GM12891 (cell line): ENCODE measurements at places on chromosomes 16 and 17.

DNA sequence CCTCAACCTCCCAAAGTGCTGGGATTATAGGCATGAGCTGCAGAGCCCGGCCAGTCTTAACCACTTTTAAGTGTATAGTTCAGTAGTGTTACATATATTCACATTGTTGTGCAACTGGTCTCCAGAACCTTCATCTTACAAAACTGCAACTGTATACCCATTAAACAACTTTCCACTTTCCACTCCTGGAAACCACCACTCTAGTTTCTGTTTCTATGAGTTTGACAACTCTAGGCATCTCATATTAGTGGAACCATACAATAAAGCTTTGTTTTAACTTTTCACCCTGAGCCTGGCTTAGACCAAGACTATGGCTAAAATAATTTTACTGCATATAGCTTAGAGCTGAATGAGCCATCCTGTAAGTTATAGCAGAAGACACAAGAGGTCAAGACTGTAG is 108.0 kb upstream of the GOT2 start:
- no peak for DNase-seq

GRCh38 chr16:48123104-48123788 is 32.5 kb downstream of the ABCC12 start:
- DNase-seq, result no peak

DNA sequence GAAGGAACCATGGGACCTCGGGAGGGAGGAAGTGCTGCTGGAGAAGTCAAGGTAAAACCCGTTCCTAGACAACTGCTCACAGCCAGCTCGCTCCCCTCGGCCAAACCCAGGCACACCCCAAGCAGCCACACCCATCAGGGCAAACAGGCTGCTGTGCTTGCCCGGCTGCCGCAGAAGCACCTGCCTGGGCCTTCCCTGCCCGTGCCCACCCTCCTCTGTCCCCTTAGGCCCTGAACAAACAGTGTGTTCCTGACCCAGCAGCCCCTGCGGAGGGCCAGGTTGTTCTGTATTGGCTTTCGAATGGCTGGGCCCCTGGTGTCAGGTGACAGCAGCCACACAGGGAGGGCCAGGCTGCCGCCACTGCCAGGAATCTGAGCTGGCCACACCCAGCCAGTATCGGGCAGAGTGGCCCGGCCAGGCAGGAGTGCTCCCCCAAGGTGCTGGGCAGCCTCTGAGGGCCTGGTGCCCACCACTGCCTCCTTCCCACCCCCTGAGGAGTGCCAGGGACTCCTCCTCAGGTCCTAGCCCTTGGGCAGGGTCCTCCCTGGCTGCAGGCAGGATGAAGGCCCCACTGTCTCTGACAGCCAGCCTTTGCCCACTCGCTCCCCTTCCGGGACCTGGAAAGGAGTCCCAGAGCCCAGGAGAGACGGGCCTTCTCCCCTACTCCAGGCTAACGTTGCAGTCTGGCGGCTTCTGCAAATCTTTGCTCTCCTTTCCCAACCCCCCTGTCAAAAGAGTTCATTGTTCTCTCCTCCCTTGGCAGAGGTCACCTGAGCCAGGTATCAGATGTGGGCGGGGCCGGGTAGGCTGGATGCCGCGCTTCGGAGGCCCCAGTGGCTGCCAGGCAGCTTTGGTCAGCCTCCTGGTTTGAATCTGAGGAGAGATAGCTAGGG is 24.0 kb downstream of the LLGL2 start:
- no peak for DNase-seq

DNA sequence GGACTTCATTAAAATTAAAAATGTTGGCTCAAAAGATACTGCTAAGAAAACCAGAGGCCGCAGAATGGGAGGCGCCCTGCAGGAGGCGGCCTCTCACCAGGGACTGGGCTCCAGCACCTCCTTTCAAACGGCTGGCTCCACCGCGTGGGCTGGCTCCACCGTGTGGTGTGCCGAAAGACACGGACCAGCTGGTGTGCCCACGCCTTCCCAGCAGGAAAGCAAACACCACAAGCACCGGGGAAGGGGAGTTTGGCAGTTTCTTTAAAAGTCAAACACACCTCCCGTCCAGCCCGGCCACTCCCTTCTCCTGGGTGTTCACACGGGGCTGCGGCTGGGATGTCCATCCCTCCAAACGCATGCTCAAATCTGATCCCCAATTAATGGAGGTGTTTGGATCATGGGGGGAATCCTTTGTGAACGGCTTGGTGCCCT is 13.9 kb downstream of the HAGH start:
- DNase-seq, result no peak

DNA sequence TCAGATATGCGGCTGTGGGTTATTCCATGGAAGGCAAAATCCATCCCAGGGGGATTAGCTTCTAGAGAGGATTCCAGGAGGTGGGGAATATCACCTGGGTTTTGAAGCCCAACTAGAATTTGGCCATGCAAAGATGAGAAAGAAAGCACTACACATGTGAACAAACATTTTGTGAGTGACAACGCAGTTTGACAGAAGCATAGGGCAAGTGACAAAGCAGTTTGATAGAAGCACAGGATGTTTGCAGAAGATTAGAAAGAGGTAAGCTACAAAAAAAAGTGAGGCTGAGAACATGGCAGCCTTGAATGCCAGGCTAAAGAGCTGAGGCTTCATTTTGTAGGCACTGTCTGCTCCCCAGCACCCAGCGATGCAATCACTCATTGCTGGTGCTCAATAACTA is 12.3 kb upstream of the KRT38 start:
- no peak for DNase-seq

- no peak for DNase-seq
Observed at GRCh38 chr17:51079049-51079448, 41.6 kb downstream of the SPAG9 start.
